ENCODE measurements at places on chromosomes 6 and 20.

GRCh38 chr20:549722-550496 lies 6.3 kb upstream of the CSNK2A1 start:
- no peak for DNase-seq

- DNase-seq, result no peak
Observed at GRCh38 chr6:16468991-16469615, 230.7 kb downstream of the GMPR start.

GRCh38 chr6:117956386-117956785 lies 49.3 kb downstream of the SLC35F1 start:
- no peak for DNase-seq

GRCh38 chr6:122803171-122803661 lies 14.2 kb downstream of the SMPDL3A start:
- DNase-seq, result no peak

GRCh38 chr6:16694781-16695578 lies 66.3 kb downstream of the ATXN1 start:
- no peak for DNase-seq

GRCh38 chr20:49032455-49032854 lies 13.7 kb upstream of the CSE1L start:
- no peak for DNase-seq

- no peak for DNase-seq
Observed at GRCh38 chr6:145789443-145789842, 25.2 kb downstream of the FBXO30 start.

GRCh38 chr20:41984031-41984430 lies 365.9 kb upstream of the CHD6 start:
- DNase-seq, result no peak

DNA sequence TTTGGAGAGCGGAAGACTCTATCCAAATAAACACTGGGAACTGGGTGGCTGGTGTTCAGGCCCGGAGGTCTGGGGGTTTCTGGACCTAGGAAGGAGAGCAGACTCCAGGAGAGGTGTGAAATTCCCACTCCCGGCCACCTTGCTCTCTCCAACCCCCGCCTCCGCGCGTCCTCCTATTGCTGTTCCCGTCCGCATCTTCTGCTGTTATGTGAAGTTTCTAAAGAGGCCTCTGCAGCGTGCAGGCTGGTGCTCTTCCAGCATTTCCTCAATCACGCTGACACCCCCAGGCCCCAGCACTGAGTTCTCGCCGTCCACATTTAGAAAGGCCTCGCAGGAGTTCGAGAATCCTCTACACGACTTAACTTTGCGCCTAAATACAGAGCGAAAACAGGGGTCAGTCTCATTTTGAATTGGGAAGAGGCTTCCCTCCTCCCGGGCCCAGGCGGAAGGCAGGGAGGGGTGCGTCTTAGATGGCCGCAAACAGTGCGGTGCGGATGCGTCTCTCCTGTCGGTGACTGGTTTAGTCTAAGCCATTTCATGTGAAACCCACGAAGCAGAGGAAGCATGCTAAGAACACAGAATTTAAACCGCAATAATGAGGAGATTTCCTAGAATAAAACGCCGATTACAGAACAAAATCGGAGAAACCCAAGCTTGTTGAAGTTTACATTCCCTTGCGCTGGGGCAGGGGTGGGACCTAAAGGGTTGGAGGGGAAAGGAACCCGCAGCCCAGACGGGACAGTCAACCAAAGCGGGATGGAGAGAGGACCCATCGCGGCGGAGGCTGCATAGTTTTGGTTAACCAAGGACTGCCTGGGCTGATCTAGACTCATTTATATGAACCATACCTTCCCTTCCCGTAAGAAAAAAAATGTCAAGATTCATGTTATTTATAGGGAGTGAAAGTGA lies 4.0 kb upstream of the FOXF2 start:
- no peak for DNase-seq

DNA sequence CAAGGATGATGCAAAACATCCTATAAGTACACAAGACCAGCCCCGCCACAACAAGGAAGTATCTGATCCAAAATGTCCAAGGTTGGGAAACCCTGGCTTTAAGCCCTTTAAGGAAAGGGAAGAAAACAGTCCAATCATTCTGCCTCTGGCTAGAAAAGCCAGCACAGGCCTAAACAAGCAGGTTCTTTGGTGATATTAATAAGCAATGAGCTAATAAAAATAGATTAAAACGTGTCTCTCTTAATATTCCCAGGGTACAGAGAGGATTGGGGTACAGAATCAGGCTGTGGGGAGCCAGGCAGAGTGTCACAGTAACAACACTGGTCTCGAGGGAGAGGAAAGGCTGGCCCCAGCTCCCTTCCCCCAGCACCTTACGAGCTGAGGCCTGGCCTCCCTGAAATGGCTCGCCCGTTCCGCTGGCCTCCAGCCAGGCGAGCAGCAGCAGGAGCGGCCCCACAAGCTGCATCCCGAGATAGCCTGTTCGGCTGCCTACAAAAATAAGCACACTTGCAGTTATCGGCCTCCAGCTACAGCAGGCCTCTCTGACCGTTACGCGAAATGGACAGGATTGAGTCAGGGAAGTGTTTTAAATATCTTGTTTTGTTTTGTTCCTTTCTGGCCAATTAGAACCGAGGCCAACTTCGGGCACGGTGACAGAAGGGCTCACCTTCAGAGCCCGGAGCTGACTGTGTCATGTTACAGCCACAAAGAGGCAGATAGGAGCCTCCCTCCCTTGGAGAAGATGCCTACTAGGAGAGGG lies 4.0 kb upstream of the ZMYND8 start:
- no peak for DNase-seq

DNA sequence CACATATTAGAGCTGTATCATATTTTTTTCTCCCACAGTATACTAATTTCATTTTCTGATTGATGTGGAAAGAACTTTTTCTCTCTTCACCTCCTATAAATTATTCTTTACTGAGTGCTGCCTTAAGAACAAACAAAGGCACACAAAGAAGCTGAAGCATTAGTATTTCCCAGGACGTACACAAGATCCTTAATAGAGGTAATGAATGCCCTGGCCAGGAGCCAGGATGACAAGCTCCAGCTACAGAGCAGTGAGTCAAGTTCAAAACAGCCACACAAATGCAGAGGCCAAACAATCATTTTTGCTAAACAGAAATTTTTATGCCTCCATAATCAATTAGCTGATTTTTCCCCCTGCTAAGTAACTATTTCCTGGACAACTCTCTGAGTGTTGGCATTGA lies 639.6 kb downstream of the EPHA7 start:
- DNase-seq, result no peak

DNA sequence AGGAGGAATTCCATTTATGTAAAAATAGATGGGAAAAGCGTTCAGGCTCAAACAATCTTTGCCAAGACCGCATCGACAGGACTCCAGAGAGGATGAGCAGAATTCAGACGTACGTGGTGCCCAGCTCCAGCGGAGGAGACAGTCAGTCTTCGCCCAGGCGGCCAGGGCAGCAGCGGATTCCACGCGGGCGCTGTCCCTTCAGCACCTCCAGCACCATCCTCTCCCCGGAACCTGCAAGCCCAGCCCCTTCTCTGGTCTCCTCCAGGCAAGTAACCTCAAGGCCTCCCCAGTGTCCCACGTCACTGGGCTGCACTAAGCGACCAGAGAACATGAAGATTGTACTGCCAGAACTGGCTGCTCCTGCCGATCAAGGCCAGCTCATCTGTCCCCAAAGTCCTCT lies 2.8 kb upstream of the KCNQ2 start:
- DNase-seq, result no peak

GRCh38 chr20:52974179-52974594 lies 2.0 kb downstream of the TSHZ2 start:
- no peak for DNase-seq

- no peak for DNase-seq
Observed at GRCh38 chr6:29968905-29969304, 26.6 kb downstream of the HLA-A start.

DNA sequence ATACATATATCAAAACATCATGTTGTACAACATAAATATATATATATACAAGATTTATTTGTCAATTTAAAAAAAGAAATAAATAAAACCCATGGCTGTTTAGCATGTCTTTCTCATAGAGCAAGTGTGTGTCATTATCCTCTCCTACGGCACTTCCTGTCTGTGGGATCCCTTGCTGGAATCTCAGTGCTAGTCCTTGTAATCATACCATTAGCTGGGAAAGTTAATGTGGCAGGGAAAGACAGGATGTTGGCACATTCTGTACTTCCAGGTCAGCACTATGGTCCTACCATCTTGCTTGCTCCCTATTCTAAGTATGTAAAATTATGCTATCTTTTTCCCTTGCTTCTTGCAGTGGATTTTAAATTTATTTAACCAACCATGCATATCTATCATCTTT lies 9.5 kb upstream of the SLC17A3 start:
- DNase-seq, result no peak

GRCh38 chr6:90268178-90268577 lies 28.5 kb downstream of the BACH2 start:
- no peak for DNase-seq

DNA sequence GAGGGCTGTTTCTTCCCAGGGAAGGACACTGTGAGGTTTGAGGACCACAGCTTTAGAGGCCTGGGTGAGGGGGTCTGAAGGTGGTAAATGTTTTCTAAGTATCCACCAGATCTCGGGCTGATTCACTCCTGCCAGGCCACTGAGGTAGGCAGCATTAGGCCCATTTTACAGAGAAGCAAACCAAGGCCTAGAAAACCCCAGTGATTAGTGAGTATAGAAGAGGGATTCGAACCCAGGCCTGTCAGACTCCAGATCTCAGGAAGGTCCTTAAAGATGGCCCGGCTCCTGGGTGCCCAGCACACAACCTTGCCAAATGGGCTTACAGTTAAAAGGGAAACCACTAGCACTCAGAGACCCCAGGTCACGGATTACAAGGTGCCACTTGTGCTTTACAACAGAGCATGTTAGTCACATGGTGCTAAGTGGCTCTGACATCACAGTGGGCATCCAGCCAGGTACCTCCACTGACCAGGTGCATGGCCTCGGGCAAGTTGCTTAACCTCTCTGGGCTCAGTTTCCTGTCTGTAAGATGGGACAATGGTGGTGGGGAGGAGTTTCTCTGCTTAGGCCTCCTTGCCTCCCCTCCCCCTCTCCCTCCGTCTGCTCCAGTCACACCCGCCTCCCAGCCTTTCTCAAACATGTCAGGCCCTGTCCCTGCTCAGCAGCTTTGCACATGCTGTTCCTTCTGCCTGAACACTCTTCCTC lies 18.8 kb upstream of the SIRPA start:
- no peak for DNase-seq

DNA sequence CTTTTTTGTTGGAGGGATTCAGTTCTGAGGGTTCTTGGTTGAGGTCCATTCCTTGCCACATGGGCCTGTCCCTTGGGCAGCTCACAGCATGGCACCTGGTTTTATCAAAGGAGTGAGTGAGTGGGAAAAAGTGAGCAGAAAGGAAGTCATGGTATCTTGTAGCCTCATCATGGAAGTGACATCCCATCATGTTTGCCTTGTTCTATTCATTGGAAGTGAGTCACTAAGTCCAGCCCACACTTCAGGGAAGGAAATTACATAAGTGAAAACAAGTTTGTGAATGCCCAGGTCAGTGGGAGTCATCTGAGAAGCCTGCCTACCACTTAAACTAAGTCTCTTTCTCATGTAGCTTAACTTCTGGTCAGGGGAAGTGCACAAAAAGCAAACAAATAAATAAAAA lies 32.8 kb upstream of the ZNFX1 start:
- DNase-seq, result no peak

GRCh38 chr6:90131614-90132423 lies 164.8 kb downstream of the BACH2 start:
- no peak for DNase-seq

DNA sequence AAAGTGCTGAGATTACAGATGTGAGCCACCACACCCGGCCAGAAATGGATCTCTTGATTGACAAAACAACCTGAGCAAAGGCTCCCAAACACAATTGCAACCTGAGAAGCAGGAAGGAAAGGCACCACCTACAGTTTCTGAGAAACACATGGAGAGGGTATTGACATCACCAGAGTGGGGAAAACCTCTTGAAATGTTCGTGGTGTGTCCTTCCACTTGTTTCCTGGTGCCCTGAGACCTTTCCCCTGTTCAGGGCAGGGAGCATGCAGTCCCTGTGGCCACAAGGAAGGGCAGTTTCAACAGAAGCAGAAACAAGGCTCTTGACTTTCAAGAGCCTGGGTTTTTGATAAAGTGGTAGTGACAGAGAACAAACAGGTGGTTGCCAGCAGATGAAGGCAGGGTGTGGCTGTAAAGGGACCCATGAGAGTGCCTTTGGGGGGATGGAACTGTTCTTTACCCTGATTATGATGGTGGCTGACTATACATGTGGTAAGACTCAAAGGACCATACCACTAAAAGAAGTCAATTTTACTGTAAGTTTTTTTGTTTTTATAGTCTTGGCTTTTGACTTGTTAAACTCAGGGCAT lies 3.2 kb upstream of the BPIFA1 start:
- DNase-seq, result no peak

DNA sequence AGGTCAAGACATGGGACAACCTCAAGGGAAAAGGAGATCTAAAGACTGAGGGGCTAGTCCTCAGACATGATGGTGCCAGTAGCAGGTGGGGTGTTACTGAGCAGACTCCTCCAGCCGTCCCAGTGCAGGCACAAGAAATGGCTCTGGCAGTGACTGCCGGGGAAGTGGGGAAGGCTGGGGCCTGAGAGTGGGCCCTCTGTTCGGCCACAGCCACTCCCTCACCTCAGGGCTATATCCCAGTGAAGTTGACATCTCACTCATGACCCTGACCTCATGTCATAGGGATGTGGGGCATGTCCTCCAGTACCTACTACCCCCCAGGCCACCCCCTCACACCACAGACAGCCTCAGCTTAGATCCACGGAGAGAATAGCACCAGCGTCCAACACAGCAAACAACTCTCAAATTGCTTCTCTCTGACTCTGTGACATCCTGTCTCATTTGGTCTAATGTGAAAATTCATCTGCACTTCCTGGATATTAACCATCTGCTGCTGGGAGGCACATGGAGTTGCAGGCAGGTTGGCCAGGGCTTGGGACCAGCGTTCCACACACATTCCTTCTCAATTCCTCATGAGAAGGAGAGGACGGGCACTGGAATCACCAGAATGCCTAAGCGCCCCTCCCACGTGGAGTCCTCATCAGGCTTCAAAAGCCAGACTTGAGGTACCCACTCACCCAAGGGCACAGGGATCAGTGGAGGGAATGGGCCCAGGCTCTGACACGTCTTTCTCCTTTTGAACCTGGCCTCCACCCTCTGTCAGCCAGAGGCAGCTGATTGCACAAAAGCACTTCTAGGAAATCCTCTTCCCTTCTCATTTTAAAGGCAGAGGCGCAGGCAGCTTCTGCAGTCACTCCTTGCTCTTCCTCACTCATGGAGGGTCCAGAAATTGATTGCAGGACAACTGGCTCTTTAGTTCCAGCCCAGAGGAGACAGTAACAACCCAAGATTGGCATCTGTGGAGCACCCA lies 163.6 kb upstream of the CST7 start:
- DNase-seq, result no peak

- DNase-seq, result no peak
Observed at GRCh38 chr6:168134560-168135201, 55.7 kb upstream of the FRMD1 start.

DNA sequence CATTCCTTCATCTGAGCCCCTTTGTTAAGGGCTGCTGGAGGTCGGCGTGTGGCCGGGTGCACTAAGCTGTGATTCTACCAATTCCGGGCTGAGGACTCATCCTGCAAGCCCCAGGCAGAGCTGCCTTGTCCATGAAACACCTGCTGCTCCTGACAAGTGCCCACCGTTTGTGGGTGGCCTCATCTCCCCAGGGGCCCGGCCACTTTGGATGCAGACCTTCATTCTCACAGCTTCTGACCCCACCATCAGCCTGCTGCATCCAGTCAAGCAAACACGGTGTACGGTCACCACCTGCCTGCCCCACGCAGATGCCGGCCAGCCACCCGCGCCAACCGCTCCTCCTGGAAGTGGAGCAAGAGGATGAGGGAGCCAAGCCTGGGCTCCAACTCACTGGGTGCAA lies 382.7 kb downstream of the THBS2 start:
- DNase-seq, result no peak

GRCh38 chr6:24584382-24584720 lies 61.6 kb downstream of the KIAA0319 start:
- no peak for DNase-seq
